ENCODE measurements at places on chromosomes 6 and 20.
A peak's percentile ranks its signal among the peaks of the same experiment; 100 is the strongest.

DNA sequence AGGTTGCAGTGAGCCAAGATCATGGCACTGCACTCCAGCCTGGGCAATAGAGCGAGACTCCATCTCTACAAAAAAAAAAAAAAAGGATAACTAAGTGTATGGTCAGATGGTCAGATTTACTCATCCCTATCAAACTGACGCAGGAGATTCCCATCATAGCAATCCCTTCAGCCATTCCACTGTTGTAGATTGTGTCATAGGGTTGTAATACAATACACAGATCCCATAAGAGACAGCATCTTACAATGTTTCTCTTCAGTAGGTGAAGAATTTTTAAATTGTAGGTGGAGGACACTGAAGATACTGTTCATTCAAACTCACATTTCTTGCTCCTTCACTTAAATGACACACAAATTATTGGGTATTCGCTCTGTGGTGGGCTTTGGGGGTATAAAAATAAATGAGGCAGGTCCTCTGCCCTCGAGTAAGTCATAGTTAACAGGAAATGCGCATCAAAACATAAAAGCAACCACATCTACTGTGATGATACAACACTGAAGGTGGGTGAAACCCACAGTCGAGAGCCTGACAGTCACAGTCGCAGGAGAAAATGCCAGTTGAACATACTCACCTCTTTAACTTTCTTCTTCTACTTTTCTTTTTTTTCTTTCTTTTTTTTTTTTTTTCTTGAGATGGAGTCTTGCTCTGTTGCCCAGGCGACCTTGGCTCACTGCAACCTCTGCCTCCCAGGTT lies 205.5 kb downstream of the ZNF217 start:
- no peak for DNase-seq

- no peak for DNase-seq
Observed at GRCh38 chr20:41214666-41215065, 77.3 kb downstream of the PLCG1 start.

DNA sequence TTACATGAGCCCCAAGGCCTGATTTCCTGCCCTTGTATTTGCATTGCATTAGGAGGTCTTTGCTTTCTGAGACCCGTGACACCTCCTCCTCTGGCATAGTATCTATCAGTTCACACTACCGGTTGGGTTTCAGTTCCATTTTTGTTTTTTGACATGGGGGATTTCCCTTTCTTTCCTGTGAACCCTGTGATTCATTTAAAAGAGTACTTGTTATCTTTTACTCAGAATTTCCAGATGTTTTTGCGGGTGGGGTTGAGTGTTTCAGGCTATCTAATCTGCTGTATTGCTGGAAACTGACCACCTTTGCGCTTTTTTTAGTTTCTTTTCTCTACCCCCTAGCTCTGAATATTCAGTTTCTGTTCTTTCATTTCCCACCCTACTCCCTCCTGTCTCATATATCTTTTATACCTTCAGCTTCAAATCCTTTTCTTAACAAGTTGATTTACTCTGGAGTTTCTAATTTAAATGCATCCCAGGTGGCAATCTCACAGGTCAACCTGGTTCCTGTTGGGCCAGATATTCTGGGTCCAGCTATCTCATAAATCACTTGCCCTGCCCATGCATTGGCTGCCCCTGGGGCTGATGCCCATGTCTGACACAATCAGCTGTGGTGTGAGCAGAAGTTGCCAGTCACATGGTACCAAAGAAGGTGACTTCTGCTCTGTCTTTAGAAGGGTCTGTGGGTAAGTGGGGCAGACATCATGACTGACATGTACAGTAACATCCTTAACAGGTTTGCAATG lies 14.3 kb upstream of the NCOA3 start:
- DNase-seq = peak; percentile 84

- DNase-seq = no peak
Observed at GRCh38 chr6:15087186-15087589, 158.7 kb upstream of the JARID2 start.

DNA sequence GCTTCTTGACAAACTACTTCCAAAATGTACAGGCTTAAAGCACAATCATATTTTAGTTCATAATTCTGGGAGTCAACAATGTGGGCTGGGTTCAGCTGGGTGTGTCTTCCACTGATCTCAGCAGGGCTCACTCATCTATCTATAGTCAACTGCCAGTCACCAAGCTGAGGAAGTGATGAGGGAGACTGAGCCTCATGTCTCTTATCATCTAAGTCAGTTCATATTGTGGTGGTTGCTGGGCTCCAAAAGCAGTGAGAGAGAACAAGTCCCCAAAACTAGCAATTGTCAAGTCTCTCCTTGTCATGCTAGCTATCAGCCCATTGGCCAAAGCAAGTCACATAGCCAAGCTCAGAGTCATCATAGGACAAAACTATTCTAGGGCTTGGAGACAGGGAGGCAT lies 465.9 kb upstream of the ARID1B start:
- DNase-seq = no peak

DNA sequence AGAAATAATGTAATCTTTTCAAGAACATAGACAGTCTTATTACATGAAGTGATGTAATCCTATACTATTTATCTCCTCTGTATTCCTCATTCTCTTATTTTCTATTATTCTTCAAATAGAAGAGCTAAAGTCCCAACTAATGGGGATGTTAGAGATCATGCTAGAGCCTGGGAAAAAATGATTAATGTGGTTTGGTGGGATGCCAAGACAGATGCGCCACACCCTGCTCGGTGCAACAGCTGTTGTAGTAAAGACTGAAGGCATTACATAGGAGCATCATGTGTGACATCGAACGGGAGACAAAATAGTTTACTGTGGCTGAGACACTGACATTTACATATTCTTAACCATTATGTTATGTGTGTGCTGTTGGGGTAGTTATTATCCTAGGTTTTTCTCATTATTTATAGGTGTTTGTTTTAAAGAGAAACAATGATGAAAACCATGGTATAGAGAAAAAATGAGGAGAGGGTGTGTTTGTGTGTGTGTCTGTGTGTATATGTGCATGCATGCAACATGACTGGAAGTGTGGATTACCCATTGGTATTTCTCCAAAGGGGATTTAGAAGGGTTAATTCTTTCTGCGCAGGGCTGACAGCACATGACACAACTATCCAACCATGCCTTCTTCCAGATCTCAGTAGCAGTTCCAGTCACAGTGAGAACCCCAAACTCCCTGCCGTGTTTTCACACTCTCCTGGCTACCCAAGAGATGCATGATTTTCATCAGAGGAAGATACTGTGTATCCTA lies 155.3 kb downstream of the EYA4 start:
- no peak for DNase-seq

- no peak for DNase-seq
Observed at GRCh38 chr20:2911200-2911599, 37.9 kb downstream of the PTPRA start.

DNA sequence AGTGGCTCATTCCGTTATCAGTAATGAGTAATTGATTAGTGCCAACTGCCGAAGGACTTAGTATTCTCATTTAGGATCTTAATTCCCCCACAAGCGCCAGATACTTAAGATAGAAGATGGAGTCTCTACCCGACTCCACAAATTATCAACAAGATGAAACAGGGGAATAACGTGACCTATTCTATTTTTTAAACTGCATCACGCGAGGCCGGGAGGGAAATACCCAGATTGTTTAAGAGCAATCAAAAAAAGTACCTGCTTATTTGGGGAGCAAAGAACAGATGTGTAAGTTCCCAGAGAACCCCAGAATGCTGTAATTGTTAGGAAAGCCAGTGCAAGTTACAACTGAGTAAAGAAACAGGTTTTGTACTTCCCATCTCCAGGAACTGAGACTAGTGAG lies 1.1 kb upstream of the MAP3K5 start:
- peak; percentile 60 for DNase-seq

- no peak for DNase-seq
Observed at GRCh38 chr20:58864346-58864745, 11.8 kb downstream of the GNAS start.

DNA sequence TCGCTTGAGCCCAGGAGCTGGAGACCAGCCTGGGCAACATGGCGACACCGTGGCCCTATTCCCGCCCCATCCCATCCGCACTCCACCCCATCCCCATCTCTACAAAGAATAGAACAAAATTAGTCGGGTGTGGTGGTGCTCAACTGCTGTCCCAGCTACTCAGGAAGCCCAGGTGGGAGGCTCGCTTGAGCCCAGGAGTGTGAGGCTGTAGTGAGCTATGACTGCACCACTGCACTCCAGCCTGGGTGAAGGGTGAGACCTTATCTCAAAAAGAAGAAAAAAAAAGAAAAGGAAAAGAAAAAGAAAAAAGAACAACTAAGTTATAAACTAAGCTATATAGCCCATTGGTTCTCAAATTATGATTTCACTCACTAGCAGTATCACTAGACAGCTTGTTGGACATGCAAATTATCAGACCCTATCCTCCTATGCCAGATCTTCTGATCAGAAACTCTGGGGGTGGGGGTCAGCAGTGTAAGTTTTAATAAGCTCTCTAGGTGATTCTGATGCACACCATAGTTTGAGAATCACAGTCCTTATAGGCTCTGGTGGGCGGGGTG lies 491 bp upstream of the ITCH start:
- no peak for DNase-seq

DNA sequence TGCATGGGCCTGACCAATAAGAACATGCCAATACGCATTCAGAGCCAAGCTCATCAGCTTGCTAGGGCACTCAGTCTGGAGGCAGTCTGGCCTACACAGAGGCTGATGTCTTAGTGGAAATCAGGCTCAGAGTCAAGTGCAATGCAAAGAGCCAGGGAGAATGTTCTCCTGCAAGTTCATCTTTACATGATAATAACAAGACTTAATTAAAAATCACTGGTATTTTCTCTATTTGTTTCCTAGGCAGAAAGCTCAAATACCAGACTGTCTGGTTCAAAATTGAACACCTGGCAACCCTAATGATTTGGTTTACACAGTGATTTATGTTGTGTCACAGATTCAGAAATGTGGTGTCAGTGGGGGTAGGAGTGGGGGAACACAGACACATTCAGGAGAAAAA lies 689.3 kb upstream of the FLRT3 start:
- no peak for DNase-seq

- no peak for DNase-seq
Observed at GRCh38 chr20:46638134-46638897, 12.9 kb downstream of the SLC13A3 start.

- DNase-seq = no peak
Observed at GRCh38 chr6:119749335-119749734, 399.8 kb upstream of the MAN1A1 start.

DNA sequence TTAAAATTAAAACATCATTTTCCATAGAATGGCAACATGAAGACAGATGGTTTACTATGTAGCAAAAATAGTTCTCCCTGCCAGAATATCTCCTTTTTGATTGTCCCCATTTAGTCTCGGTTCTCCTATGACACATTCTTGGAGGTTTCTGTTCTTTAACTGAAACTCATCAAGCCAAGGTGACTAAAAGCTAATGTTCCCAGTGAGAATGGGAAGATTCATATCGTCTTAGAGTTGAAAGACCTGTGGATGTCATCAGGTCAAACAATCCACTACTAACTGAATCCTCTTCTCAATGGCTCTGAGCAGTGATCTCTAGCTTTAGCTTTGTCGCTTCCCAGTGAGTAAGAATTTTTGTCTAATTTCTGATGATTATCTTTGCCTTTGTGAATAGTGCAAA lies 1.3 kb upstream of the DOK5 start:
- no peak for DNase-seq

- no peak for DNase-seq
Observed at GRCh38 chr6:149289966-149290365, 27.5 kb upstream of the TAB2 start.

GRCh38 chr20:49483696-49484123 lies 1.2 kb upstream of the KCNB1 start:
- DNase-seq = no peak

DNA sequence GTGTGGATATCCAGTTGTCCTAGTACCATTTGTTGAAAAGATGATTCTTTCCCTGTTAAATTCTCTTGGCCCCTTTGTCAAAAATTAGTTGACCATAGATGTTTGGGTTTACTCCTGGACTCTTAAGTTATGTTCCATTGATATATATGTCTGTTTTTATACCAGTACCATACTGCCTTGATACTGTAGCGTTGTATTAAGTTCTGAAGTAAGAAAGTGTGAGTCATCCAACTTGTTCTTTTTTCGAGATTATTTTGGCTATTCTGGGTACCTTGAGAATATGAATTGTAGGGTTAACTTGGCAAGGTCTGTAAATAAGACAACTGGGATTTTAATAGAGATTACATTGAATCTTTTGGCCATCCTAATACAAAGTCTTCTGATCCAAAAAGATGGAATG lies 26.5 kb downstream of the PANK2 start:
- DNase-seq = no peak

- no peak for DNase-seq
Observed at GRCh38 chr20:43102394-43102793, 87.3 kb downstream of the PTPRT start.

DNA sequence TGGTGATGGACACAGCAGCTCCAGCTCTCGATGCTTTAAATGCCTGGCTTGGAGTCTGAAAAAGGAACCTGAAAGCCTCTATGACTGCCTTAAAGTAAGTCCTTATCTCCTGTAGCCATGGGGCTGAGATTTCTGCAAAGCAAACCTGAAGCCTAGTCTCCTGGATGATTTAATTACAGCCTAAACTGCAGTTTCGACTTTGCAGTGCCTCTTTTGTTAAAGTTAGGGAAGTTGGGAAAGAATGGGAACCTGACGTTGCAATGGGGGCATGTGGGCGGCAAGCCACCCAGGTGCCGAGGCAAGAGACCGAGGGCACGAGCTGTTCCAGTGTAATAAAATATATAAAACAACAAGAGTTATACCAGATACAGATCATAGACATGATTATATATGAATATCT lies 11.7 kb upstream of the TCFL5 start:
- no peak for DNase-seq

DNA sequence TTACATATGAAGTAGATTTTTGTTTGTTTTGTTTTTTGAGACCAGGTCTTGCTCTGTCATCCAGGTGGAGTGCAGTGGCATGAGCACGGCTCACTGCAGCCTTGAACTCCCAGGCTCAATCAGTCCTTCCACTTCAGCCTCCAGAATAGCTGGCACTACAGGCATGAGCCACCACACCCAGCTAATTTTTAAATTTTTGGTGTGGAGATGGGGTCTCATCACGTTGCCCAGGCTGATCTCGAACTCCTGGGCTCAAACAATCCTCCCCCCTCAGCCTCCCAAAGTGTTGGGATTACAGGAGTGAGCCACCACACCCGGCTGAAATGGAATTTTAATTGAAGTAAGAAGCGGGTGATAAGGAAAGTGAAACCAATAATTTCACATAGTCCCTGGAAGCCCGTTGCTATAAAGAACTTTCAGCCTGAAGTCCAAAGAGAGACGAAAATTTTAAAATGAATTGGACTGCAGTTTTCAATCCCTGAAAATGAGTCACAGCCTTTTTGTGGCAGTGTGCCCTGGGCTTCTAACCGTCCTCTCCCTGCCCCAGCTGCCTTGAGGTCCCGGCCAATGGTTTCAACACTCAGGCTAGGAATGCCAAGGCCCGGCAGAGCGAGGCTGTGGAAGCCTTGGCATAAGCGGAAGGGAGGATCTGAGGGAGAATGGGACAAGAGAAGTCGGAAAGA lies 757 bp downstream of the RAET1E start:
- no peak for DNase-seq

DNA sequence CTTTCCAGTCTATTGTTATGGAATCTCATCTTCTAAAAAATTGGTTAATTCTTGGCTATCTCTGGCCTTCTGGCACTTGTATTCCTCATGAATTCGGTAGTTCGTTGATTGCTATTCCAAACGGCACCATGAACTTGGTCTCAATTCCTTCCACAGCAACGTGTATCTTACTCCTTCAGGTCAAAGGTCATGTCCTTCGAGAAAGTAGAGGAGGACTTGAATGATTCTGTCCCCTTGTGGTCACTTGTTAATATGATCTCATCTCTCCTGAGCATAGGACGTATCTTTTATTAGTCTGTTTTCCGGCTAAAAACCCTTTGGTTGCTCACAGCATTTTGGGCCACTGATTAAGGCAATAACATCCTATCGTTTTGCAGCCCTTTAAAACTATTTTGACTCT lies 9.4 kb downstream of the TLDC2 start:
- peak; percentile 16 for DNase-seq

Measured in suppressor macrophage treated with lipopolysaccharide for 4 hours (primary cell).